ENCODE measurements at places on chromosomes 11 and 22. TPM values are rescaled to one million over a fixed set of nuclear protein-coding genes. Genes with fewer than 3 reads are reported as not detected.

Gene CFAP300
- not detected for total RNA-seq

Gene MEI1
- total RNA-seq = 79.6 TPM

Gene GAB4
- total RNA-seq = not detected

Gene MMP12
- total RNA-seq = not detected

Gene HORMAD2
- total RNA-seq = not detected

GRCh38 chr11:102194257-102194656 is 84.0 kb downstream of the YAP1 start:
- no peak overlapping the region for H3K4me3 ChIP-seq
- no peaks in the 10 kb centered on the region for H3K36me3 ChIP-seq
- H3K4me1 ChIP-seq = no peaks in the 10 kb centered on the region
- H3K27ac ChIP-seq = no peak overlapping the region
- DNase-seq = no peak
- no peaks in the 10 kb centered on the region for H3K27me3 ChIP-seq

DNA sequence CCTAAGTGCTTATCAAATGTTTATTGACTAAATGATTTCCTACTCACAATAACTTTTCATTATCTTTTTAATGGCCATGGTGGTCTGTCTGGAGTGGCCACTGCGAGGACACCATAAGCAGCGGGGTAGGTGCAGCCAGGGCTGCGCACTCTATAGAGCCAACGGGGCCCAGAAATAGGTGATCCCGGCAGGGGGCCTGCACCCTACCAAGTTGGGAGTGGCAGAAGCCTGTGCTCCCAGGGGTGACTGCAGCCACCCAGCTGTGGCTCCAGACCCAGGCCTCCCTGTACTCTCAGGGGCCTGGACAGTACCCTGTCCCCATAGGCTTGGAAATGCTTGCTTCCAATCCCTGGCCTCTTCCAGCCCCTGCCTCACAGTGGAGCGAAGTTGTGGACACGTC is 426.4 kb upstream of the FAT3 start:
- H3K4me3 ChIP-seq = no peak overlapping the region
- no peaks in the 10 kb centered on the region for H3K27me3 ChIP-seq
- H3K27ac ChIP-seq = no peak overlapping the region
- no peaks in the 10 kb centered on the region for H3K36me3 ChIP-seq
- DNase-seq = no peak
- H3K4me1 ChIP-seq = no peaks in the 10 kb centered on the region

DNA sequence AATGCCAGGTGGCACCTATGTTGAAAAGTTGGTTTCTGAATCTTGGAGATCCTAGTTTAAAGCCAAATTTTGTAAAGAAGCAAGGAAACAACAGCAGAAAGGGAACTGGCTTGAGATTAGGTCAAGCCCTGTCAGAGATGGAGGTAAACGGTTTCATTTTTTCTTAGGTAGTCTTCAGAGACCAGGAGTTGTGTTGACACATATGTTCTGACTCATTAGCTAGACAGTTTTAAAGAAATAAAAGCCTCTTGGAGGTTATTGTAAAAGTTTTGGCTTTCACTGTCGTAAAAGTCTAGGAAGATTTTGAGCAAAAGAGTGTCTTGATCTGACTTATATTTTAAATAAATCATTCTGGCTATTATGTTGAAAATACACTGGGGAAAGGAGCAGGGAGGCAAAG is 151.5 kb upstream of the CTSC start:
- no peak overlapping the region for H3K27ac ChIP-seq
- DNase-seq = no peak

DNA sequence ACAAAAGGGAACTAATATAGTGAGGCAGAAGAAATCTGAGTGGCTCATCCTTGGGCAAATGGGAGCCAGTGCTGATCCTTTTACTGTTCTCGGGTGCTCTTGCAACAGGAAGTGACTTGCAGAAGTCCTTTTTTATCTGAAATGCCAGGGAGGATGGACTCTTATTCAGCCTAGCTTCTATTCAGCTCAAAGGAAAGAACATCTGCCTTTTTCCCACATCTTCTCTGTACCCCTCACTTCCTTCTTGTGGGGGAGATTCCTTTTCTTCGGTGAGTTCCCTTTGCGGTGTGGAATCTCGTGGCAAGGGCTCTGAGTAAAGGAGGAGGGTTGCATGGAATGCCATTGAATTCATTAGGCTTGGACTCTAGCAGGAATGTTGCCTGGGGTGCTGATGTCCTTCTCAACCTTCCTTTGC is 76.2 kb downstream of the ZBTB16 start:
- peaks cover 17% of the 10 kb centered on the region for H3K4me1 ChIP-seq
- no peak overlapping the region for H3K27ac ChIP-seq
- no peak overlapping the region for H3K4me3 ChIP-seq
- H3K27me3 ChIP-seq = no peaks in the 10 kb centered on the region
- DNase-seq = no peak

DNA sequence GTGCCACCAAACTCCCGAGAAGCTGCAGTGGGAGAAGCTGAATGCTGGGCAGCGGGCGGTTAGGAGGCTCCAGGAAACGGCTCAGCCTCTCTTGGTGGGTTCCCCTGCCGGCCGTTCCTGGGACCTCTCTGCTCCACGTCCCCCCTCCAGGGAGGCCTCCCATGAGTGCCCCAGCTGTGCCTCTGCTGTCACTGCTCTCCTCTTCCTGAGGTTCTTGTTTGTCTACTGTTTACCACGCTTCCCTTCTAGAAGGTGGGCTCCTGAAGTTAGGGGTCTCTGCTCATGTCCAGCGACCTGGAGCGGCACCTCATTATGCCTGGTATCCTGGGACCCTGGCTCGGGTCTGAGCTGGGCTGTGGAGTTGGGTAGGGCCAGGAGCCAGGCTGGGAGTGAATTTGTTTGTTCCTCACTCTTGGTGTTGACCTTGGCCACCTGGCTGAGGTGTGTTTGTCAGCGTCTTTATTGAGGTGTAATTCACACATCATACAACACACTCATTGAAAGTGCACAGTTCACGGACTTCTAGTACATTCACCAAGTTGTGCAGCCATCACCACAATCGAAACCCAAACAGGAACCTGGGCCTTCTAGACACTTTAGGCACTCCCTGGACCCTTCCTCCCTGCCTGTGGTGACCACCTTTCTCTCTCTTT is 37.8 kb upstream of the GRAMD4 start:
- no peaks in the 10 kb centered on the region for H3K36me3 ChIP-seq
- H3K27me3 ChIP-seq = no peaks in the 10 kb centered on the region
- DNase-seq = no peak

- no peaks in the 10 kb centered on the region for H3K27me3 ChIP-seq
- H3K36me3 ChIP-seq = no peaks in the 10 kb centered on the region
- H3K27ac ChIP-seq = no peak overlapping the region
- no peak for DNase-seq
These were observed 118.1 kb downstream of the DBX1 start for GRCh38 chr11:20042045-20042639.

DNA sequence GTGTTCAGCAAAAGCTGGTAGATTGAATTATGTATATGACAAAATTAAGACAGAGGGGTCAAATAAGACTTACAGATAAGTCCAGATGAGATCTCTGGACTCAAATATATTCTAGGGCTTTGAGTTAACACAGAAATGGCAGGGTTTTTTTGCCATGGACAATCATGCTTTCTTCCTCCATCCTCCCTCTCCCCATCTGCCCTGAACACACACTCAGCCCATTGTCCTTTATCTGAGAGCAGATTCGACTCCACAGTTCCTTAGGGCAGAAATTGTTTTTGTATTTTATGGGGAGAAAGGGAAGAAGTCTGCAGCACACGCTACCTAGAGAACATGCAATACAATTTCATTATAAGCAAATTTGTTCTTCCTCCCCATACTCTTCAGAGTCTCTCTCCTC is 86.8 kb downstream of the SLC1A2 start:
- peak overlapping the region; percentile 47 for H3K27ac ChIP-seq
- no peaks in the 10 kb centered on the region for H3K36me3 ChIP-seq
- no peak overlapping the region for H3K4me3 ChIP-seq
- H3K27me3 ChIP-seq = no peaks in the 10 kb centered on the region
- H3K4me1 ChIP-seq = peaks cover 62% of the 10 kb centered on the region
- no peak for DNase-seq

DNA sequence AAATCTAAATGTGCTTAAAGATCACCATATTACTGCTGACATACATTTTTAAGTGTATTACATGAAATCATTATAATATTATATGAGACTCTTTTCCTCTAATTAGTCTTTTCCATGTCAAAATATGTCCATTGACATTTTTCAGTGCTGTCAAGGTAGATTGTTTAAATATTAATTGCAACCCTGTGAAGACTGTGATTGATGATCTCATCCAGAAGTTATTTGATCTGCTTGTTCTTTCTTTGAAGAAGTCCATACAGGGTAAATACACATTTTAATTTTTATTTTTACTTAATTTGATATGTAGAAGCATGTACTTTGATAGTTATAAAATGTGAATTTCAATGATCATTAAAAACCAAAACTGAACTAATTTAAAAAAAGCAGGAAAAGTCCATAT is 38.4 kb downstream of the DYNC2H1 start:
- no peaks in the 10 kb centered on the region for H3K36me3 ChIP-seq
- H3K4me3 ChIP-seq = no peak overlapping the region
- H3K27me3 ChIP-seq = no peaks in the 10 kb centered on the region
- H3K27ac ChIP-seq = no peak overlapping the region
- no peaks in the 10 kb centered on the region for H3K4me1 ChIP-seq
- no peak for DNase-seq

Data from CD4-positive, alpha-beta memory T cell (primary cell).